ENCODE measurements at places on chromosomes 11 and 22.

DNA sequence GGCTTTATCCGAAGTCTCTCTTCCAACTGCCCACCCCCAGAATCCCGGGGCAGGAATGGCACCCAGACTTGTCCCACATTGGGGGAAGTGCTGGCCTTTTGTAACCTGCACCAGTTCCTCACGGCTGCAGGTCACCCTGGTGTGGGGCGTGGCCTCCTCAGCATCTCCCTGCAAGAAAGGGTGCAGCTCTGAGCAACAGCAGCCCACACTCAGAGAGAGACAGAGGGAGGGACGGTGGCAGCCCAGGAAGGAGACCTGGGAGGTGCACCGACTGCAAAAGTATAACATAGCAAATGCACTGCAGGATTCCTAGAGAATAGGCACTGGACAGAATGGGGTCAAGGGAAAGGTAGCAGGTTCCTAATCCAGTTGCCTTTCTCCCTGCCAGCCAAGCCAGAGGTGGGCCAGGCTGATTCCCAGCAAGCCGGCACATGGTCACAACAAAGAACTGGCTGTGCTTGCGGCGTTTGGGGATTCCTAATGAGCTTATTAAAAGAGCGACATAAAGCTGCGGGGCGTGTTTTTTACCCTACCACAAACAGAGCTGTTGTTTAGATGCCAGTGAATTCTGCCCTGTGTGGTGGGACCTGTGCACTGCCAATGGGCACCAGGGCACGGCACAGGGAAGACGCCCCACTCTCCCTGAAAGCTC is 18.2 kb upstream of the IGSF9B start:
- DNase-seq: no peak

- no peak for DNase-seq
Measured at GRCh38 chr11:64021757-64022093, 14.0 kb upstream of the FLRT1 start.

DNA sequence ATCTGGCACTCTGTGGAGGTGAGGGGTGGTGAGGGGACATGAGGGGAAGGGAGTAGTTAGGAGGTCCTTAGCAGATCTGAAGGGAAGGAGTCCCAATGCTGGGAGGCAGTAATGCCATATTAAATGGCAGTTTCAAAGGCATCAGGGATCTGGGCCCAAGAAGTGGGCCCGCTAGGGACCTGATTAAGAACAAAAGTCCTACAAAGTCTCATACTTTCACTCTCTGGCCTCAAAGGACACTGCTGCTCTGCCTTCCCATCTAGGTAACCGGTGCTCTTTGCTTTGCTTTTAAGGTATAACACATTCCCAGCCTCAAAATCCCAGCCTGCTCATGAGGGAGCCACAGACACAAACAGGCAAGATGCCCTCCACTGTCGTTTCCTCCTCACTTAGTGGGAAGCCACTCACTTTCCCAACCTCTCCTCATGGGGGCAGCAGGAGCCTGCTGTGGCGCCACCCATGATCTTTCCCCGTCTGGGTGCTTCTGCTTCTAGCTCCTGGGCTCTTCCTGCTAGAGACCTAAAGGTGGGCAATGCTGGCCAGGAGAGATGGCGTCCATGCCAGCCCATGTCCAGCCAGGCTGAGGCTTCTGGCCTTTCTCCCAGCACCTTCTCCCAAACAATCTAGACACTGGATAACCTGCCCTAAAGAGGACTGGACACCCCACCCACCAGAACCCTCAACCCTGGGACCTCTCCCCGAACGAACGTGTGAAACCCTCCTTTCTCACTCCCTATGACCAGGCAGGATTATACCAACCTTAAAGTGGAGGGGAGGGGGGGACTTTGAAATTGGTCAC is 68.3 kb downstream of the PLEKHA7 start:
- peak; percentile 34 for DNase-seq

DNA sequence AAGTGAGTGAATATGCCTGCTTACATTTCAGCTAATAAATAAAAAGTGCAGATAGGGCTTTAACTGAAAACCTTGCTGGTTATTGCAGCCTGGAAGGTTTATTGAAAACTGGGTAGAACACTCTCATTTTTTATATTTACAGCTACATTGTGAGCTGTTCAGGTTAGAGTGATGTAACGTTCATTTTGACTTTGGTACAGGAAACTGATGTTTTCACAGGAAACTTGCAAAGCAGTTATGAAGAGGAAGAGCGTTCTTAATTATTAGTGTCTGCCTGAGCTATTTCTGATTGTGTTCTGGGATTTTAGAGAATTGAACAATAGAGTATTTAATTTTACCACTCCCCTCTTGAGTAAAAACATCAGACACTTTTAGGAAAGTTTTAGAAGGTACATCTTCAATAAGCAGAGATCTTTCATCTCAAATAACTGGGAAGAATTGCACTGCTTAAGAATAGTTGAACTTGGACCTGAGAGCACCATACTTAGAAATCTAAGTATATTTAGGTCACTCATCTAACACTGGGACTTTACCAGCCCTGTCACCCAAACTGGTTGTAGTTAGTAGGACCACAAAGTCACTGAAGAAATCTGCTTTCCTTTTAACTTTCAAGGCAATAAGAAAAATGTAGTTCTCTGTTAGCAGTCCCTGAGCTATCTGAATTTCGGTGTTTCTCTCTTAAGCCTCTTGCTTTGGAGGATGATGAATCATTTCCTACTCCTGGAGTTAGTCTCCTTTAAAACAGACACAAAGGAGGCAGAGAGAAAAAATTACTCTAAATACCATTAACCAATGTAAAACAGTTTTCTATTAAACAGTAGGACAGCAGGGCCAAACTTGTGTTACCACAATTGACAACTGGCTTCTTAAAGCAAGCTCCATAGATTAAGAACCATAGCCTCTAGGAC is 128.6 kb upstream of the DDI1 start:
- DNase-seq: no peak

GRCh38 chr11:20973940-20974559 is 304.7 kb downstream of the NELL1 start:
- DNase-seq: no peak

DNA sequence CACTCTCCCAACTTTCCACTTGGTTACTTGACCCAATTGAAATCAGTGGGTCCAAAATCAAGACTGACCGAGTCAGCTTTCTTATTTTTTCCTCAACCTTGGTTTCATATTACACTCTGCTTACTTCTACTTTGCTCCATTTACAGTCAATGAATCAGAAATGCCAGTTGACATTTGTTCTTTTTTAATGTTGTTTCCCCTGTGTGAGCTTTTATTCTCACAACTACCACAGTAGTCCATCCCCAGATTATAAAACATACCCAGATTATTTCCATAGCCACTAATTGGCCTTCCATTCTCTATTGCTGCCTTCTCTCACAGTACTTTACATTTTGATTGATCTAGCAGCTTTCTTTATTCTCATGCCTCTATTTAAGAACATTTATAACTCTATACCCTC is 50.0 kb downstream of the DNAJC24 start:
- no peak for DNase-seq

GRCh38 chr11:35148163-35148837 is 9.3 kb downstream of the CD44 start:
- peak; percentile 73 for DNase-seq

- peak; percentile 47 for DNase-seq
Measured at GRCh38 chr11:330694-331357, 10.2 kb upstream of the IFITM3 start.

DNA sequence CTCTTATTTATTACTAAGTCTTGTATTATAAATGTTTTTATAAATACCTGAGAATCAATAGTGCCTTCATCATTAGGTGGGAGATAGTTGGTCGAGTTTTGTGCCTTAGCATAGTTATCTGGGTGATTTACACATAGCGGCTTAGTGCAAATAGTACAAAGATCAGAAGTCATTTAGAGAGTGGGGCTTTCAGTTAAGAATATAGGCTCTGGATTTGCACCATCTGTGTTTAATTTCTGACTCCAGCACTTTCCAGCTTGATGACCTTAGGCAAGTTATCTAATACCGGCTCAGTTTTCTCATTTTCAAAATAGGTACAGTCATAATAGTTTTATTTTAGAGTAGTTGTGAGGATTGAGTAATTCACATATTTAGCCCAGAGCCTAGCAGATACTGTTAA is 26.4 kb downstream of the PDE3B start:
- DNase-seq: no peak

DNA sequence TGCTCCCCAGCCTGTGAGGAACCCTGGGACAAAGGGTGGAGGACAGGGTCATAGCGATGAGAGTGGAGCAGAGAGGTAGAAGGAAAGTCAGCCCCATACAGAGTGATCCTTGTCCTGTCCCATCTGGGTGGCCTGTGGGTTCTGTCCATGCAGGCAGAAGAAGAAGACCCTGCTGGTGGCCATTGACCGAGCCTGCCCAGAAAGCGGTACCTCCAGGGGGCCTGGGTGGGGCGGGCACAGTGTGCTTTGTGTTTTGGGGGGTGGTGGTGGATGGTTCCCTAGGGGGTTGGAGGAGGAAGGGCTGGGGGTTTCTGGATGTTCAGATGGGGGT is 7.9 kb downstream of the SIDT2 start:
- DNase-seq: no peak

GRCh38 chr11:44789496-44789895 is 62.7 kb downstream of the TSPAN18 start:
- DNase-seq: no peak

DNA sequence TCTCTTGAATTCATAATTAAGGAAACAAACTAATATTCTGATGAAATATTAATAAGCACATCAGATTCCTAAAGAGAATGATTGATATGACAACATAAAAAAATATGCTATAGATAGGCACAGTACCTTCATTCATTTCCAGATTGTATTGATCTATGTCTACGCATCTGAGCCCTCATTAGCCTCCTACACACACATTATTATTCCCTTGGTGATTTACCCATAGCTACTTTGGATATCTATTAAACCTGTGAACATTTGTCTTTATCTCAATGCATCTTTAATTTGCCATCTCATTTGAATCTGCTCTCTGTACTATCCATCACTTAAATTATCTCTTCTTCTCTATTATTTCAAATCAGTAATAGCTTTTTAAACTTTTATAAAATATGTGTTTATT is 18.4 kb downstream of the SESN3 start:
- no peak for DNase-seq

DNA sequence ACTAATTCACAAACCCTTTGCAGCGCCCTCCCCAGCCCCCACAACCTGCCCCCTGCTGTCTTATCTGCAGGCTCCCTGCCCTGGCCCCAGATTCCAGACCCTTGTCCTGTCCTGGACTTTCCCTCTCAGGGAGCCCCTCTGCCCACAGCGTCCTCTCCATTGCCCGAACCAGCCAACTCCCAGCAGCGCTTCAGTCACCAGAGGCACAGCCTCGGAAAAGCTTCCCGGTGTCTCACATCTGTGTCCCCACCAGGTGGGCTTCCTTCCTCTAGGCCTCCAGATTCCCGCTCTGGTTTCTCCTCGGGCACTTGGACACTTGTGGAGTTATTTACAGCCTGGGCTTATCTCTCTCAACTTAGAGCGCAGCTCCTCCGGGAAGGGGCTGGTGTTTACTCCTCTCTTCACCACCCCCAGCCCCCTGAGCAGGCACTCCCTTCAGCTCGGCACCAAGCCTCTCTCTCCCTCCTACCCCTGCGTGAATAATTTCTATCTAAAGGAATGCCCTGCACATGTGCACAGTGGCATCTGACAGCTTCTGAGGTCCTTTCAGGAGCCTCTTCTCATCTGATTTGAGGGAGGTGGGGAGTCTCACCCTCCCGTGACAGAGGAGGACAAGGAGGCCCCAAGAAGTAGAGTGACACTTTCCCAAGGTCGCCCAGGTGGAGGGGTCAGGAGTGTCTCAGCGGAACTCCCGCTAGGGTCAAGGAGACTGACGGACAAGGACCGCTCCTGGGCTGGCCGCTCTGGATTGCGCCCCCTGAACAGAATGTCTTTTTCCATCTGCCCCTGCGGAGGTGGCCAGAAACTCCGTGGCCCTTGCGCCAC is 838 bp downstream of the WNT11 start:
- no peak for DNase-seq

- DNase-seq: no peak
Measured at GRCh38 chr11:17931595-17931994, 81.3 kb downstream of the SERGEF start.

DNA sequence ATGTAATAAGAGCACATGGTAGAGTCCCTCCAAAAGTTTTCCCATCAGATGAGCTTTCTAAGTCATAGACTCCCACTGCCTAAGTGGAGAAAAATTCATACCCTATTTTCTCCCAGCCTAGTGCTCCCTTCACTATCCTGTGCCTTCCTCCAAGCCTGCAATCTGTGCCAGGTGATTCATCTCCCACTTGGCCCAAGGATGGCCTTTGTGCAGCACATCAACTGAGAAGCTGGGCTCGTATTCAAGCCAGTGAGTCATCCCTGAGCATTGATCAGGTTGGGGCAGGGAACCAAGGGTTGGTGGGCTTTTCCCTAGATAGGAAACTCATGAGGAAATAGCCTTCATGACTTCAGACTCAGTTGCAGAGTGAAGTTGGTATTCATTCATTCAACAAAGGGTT is 64.6 kb downstream of the PANX1 start:
- no peak for DNase-seq

- DNase-seq: peak; percentile 42
Measured at GRCh38 chr11:13339195-13340153, 61.9 kb downstream of the BMAL1 start.

GRCh38 chr11:47418454-47419259 is 7.6 kb downstream of the PSMC3 start:
- DNase-seq: no peak

GRCh38 chr11:62464655-62465054 is 45.8 kb downstream of the SCGB1A1 start:
- DNase-seq: no peak

DNA sequence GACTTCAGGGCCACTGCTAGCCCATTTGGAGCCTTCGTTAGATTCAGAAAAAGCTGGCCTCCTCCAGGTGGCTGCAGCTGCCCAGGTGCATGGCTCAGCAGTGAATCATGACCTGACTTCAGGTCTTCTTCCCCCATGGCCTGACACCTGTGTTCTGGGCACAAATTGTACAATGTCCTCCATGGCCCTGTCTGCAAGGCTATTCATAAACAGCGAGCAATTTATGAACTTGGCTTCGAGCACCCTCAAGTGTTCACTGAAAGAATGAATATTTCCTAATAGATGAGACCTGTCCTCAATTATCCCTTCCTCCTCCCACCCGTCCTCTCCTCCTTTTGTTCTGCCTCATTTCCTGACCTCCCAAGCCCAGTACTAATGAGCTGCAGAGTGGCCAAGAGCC is 12.2 kb upstream of the VPS37C start:
- no peak for DNase-seq
